Prostate gland (tissue), 2 donors: ENCODE measurements at places on chromosomes 3 and 15.

GRCh38 chr3:146975476-146975875 is 370.3 kb upstream of the PLSCR5 start:
- DNase-seq: no peak

DNA sequence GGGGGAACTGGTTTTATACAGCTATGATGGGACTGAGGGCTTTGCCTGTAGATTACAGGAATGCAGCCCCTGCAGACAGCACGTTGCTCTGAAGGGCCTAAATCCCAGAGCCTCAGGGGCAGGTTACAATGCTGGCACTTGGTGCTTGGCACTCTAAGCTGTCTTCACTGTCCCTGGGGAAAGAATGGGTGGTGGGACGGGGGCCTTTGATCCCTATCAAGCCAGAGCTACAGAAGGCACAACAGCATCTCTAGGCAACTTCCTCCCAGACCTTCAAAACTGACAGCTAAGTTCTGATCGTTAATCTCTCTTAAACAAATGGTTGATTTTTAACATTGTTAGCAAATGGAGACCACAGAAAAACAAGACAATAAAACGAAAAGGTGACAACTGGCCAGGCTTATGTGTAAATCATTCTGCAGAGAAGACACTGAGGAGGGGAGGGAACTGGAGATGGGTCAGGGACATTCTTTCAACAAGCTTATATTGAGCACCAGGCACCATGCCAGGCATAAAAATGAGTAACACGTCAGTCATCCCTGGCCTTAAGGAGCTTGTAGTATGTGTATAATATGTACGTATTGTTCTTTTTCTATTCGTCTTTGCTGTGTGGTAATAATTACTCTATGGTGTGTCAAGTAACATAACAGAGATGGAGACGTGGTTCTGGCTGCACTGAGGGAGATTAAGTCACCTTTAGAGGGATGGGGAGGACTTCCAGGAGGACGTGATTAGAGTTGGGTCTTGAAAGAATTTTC is 49.1 kb downstream of the CA12 start:
- no peak for DNase-seq

GRCh38 chr3:81728766-81729544 is 32.5 kb downstream of the GBE1 start:
- no peak for DNase-seq

- no peak for DNase-seq
Observed at GRCh38 chr3:32323604-32324003, 68.0 kb upstream of the CMTM7 start.

GRCh38 chr3:134326760-134327593 is 47.3 kb downstream of the AMOTL2 start:
- DNase-seq: no peak
